Esophagus mucosa (tissue), 1 donor: ENCODE measurements at places on chromosomes 6 and 20. TPM values are rescaled to one million over a fixed set of nuclear protein-coding genes. Genes with fewer than 3 reads are reported as not detected.

GRCh38 chr20:4844751-4845465 is 123.2 kb downstream of the PRND start:
- ATAC-seq = no peak

DNA sequence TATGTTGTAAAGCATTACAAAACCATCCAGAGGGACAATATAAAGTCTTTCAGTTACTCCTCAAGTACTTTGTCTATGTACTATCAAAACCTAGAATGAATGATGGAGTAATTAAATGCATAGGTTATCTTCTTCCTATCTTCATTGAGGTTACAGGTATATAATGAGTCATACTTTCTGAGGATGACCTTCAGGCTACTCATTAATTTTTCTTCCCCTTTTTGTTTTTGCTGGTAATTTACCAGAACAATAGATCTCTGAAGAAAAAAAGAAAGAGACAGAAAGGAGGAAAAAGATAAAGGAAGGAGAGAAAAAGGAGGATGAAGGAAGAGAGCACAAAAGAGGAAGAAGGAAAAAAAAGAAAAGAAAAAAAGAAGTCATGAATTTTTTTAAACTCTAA is 398.4 kb downstream of the TBC1D32 start:
- no peak for ATAC-seq

GRCh38 chr20:44838521-44838920 is 28.2 kb upstream of the RIMS4 start:
- ATAC-seq = no peak

HLA-DPA1 gene
- total RNA-seq = 12.7 TPM

ZSCAN31 gene
- total RNA-seq = 9.4 TPM

GRCh38 chr6:36209606-36210005 is 13.1 kb downstream of the BRPF3 start:
- ATAC-seq = no peak

KCNK15 gene
- 1.0 TPM for total RNA-seq

GRCh38 chr6:158262755-158263154 is 49.5 kb upstream of the TULP4 start:
- ATAC-seq = no peak

PNPLA1 gene
- 0.20 TPM for total RNA-seq

IL17A gene
- total RNA-seq = not detected
